NCI-H1417 treated with DMSO at 0.1 percent for 48 hours (cell line): ENCODE measurements at places on chromosomes 12 and 14.

- no peak for DNase-seq
Observed at GRCh38 chr14:73234586-73235394, 2.5 kb upstream of the PAPLN start.

DNA sequence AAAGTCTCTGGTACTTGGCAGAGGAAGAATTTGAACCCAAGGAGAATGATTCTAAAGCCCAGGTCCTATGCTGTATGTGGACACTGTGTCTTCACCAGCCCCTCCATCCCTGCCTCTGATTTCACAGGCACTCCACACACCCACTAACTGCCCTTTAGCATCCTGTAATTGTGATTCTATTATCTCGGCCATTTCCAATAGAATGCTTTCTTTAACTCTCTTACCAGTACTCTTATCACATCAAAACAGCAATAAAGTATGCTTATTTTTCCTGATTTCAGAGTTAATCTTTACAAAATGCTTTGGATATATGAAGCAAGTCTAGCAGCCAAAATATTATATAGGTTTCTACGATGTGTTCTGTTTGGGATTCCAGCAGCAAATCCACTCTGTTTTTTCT, 37.9 kb upstream of the BTG1 start:
- no peak for DNase-seq

- DNase-seq = peak; percentile 19
Observed at GRCh38 chr14:90060312-90060964, 1.4 kb upstream of the KCNK13 start.

DNA sequence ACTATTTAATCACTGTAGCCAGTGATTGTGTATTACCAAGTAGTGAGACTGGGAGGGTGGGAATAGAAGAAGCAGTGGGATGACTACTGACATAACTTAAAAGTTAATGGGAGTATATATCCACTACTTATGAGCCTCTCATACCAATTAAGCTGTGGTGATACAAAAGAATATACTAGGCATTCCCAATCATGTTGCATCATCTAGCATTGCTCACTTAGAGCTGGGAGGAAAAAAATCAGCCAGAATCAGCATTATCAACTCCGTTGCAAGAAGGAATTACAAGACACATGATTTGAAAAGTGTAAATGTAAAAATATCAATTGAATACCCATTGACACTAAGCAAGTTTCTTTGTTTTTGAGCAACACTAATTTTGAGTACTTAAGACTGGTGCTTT, 745 bp upstream of the PPP1R36 start:
- no peak for DNase-seq

- no peak for DNase-seq
Observed at GRCh38 chr12:87302126-87302745, 727.0 kb downstream of the C12orf50 start.

GRCh38 chr14:25122843-25123242, 72.9 kb upstream of the STXBP6 start:
- no peak for DNase-seq

- no peak for DNase-seq
Observed at GRCh38 chr14:79665556-79665955, 545.7 kb downstream of the DIO2 start.

DNA sequence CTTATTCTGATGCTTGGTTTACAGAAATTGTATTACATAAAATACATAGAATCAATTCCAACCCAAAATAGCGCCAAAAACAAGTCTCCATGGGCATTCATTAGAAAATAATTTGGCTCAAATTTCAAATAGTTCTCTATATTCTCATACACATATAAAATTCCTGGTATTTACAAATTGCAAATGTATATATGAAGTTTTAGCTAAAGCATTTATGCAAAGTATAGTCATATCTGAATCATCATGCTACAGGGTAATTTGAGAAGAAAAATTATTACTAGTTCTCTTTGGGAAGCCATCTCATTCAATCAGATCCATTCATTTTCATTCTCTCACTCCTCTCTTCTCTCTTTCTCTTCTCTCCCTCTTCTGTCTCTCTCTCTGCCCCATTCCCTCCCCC, 257.8 kb downstream of the DPF3 start:
- DNase-seq = no peak

GRCh38 chr12:5396541-5396940, 35.4 kb upstream of the NTF3 start:
- DNase-seq = peak; percentile 65

- DNase-seq = no peak
Observed at GRCh38 chr12:75913502-75914351, 117.8 kb downstream of the PHLDA1 start.

DNA sequence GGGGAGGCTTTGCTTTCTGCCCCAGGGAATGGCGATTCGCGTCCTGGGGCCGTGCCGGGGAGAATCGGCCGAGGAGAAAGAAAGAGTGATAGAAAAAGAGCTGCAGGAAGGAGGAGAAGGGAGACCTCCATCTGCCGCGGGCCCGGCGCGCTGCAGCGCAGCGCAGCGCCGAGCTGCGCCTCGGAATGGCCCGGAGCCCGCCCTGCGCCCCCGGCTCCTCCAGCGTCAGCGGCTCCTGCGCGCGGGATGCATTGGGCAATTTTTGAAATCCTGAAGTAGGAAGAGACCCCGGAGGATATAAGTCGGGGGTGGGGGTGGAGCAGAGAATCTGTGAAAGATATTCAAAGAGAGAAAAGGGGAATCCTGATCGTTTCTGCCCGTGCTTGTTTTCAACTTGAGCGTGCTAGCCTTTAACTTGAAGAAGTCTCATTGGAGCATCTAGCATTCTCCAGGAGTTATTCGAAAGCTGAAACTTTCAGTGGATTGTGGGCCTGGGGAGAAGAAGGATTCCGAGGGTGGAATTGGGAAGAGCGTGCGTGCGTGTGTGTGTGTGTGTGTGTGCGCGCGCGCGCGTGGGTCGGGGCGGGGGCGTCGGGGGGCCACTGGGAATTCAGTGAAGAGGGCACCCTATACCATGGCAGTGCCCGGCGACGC, 441 bp downstream of the PDE3A start:
- DNase-seq = no peak

GRCh38 chr12:106247674-106248311, at the start of gene CKAP4:
TSS of gene CKAP4 (minus strand) at chr12:106248020. CDS start at chr12:106247851, 169 bp downstream.
- DNase-seq = peak; percentile 19

DNA sequence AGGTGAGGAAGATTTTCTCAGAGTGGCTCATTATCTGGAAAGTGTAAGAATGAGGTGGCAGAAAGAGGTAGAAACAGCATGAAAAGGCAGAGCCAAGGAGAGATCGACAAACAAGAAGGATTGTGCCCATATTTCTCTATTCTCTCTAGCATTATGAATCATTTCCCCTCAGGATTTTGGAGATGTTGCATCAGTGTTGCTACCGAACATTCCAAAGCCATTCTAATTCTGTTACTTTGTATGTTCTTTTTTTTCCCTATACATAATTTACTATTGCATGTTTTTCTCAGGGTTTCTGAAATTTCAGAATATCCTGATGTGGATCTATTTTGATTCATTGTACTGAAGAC, 61.4 kb downstream of the KICS2 start:
- DNase-seq = no peak

DNA sequence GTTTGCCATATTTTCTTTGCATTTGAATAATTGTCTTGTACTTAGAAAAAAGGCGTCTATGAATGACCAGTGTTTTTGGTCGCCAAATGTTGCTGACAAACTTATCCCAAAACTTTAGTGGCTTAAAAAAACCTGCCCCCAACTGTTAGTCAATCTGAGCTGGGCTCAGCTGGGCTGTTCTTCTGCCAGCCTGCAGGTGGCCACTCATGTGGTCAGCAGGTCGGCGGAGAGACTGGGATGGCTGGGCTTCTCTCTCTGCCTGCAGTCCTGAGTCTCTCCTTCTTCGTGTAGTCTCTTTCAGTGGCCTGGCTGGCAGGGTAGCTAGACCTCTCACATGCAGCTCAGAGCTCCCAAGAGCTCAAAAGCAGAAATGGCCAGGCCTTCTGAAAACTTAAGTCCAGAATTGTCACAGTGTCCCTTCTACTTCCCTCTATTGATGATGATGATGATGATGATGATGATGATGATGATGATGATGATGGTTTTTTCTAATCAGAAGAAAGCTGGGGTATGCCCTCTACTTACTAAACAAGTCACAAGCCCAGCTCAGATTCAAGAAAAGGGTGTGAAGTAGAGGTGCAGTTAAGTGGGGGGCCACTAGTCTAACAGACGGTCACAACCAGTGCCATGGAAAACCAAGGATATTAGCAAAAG, 87.9 kb downstream of the PTPN11 start:
- DNase-seq = no peak

DNA sequence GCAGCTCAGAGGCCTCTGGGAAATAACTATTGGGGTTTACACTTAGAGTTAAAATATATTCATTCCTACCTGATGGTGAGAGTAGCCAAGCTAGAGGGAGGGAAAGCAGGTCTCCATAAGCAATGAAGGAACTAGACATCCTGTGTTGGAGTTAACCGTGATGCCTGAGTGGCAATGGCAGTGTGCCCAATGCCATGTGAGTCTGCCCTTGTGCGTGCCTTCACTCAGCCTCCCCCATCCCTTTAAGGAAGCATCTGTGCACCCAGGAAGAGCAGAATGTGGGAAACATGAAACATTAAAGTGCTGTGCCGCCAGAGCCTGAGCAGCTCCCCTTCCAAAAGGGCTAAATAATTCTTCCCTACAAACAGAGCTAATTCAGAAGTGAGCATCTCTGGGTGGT, 76.3 kb downstream of the COX16 start:
- DNase-seq = no peak

DNA sequence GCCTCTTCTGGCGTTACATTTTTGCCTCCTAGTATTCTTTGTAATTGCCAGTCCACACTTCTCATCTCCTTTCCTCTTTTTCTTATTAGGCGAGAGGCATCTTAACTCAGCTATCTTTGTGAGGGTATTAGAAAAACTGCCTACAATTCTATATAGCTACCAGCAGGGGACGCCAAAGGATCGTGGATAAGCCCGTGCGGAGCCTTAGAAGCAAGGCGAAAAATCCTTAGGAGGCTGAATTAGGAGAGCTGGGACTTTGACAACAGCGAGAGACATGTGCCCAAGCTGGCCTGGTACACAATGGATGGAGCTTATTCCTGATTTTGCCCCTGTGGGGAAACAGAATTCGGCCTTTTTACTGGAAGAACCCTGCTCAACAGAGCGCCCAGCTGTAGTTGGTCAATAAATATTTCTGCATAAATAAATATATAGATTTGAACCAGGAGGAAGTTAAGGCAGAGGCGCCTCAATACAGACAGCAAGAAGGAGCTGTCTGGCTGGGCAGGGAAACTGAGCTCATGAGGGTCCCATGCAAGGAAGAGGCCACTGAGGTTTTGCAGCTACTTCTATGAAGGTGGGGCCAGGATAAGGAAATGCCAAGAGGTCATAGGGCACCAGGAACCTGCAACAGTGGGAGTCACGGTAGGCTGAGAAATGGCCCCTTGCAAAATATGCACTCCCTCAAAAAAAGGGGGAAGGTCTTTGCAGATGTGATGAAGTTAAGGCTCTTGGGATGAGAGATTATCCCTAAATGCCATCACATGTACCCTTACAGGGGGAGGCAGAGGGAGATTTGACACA, 14.6 kb upstream of the RBM19 start:
- peak; percentile 41 for DNase-seq

- no peak for DNase-seq
Observed at GRCh38 chr12:58163021-58163420, 221.7 kb downstream of the ATP23 start.

GRCh38 chr12:93440043-93440835, 1.5 kb downstream of the UBE2N start:
- DNase-seq = no peak

DNA sequence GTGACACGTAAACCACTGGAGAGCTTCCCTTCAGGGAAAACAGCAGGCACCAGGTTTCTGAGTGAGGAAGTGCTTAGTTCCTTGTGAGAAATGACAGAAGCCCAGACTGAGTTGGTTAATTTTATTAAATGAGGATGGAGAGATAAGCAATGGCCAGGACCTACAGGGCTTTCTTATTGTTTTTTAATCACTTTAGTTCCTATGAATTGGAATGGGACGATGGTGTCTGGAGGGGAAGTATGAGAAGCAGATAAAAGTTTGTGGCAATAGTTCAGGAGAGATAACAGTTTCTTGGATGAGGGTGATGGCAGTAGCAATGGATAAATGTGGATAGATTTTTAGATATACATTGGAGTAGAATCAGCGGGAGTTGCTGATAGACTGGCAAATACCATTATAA, 86.5 kb upstream of the PTPRR start:
- no peak for DNase-seq

GRCh38 chr12:116798719-116799118, 60.6 kb downstream of the RNFT2 start:
- DNase-seq = no peak

DNA sequence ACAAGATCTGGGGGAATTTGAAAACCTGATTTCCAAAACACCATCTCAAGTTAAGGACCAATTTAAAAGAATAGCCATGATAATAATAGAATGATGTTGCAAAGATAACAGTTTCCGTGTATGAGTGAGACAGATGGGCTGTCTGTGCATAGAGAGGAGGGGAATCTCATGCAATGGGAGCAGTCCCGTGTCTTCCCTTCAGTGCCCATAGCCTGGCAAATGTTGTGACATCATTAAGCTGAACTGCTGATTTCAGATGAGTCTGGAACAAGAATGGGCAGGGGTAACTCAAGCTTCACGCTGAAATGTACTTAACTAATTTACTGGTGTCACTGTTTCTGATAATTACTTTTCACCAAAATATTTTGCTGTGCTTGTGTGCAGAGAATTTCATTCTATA, 454.0 kb downstream of the FOXG1 start:
- peak; percentile 58 for DNase-seq

DNA sequence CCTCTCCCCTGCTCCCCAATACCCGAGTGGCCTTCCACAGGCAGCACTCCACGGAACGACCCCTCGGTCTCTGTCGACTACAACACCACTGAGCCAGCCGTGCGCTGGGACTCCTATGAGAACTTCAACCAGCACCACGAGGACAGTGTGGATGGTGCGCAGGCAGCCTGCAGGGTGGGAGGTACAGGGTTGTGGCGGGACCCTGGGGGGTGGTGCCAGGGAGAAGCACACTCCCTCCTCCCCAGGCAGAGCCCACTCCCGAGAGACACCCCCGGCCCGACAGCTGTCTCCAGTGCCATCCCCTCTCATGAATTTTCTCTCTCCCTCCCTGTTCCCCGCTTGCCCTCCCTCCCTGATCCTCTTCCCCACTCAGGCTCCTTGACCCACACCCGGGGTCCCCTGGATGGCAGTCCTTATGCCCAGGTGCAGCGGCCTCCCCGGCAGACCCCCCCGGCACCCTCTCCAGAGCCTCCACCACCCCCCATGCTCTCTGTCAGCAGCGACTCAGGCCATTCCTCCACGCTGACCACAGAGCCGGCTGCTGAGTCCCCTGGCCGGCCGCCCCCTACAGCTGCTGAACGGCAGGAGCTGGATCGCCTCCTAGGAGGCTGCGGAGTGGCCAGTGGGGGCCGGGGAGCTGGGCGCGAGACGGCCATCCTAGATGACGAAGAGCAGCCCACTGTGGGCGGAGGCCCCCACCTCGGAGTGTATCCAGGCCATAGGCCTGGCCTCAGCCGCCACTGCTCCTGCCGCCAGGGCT, 9.0 kb downstream of the TNS2 start:
- no peak for DNase-seq
